ENCODE measurements at places on chromosomes 2 and 18. TPM values are rescaled to one million over a fixed set of nuclear protein-coding genes. Genes with fewer than 3 reads are reported as not detected.

- no peak for ATAC-seq
Observed at GRCh38 chr18:70363861-70364260, 75.0 kb downstream of the SOCS6 start.

GRCh38 chr2:71575966-71576365 is 122.6 kb downstream of the DYSF start:
- ATAC-seq: no peak

DNA sequence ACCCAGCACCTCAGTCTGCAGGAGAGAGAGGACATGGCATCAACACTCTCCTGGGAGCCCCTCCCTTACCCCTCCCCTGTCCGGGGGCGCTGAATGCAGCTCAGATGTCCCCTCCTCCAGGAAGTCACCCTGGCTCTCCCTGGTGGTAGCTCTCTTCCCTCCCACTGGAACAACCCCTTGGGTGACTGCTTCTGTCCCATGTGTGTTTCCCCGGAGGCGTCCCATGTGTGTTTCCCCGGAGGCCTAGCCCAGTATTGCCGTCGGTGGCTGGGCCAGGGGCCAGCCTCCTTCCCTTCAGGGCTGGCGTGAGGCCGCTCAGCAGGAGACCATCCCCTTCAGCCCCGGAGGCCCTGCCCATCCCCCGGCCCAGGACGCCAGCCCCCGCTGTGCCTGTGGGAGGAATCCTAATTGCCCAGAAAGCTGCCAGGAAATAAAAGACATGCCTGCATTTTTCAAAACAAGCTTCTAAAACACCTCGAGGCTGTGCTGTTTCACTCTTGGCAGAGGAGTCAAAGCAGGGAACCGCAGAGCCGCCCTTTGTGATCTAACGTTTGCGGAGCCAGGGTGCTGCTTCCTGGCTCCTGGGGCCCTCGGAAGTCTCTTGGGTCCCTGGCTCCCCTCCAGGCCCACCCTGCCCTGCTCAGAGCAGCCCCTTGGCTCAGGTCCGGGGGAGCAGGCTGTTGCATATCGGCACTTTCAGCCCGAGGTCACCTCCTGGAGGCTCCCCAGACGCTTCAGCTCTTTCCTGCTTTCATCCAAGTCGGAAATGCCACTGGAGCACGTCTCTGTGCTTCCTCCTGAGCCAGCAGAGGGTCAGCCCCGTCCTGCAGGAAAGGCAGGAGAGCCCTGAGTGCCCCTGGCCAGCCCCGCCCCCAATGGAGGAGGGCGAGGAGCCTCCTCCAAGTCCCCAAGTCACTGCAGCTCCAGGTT is 11.4 kb downstream of the SNED1 start:
- ATAC-seq: peak; percentile 76

GRCh38 chr2:118847762-118848172 is 319 bp upstream of the EN1 start:
- ATAC-seq: no peak

DNA sequence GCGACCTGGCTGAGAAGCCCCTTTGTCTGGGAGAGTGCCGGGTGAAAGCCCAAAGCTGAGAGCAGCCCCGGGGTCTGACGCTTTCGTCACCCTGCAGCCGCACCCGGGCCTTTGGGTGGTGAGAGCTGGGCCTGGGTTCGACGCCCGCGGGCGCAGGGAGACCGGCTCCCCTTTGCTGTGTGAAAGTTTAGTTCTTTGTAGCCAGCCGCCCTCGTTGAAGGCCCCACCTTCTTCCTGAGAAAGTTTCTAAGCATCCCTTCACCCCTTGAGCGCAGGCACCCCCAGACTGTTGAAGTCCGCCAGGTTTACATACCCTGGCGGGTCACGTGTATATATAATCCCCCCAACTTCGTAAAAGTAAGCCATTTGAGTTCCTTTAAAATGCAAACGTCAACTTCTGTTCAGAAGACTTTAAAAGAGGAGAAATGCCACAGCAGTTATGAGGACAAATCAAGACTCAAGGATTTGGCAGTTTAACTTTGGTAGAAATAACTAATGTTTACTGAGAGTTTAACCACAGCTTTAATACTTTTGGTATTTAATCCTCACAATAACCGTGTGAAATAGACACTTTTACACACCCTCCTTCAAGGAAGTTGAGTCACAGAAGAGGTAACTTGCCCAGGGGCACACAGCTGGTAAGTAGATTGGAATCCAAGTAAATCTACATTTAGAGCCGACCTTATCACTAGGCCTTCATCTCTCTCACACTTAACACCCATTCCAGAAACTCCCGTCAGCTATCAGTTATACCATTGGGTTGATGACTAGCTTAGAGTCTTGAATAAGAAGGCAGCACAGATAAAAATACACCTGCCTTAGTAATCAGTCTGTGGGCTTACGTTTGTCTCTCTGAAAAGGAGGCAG is 1.1 kb upstream of the MBOAT2 start:
- ATAC-seq: no peak

- no peak for ATAC-seq
Observed at GRCh38 chr18:58861861-58862301, 2.8 kb upstream of the ZNF532 start.

DNA sequence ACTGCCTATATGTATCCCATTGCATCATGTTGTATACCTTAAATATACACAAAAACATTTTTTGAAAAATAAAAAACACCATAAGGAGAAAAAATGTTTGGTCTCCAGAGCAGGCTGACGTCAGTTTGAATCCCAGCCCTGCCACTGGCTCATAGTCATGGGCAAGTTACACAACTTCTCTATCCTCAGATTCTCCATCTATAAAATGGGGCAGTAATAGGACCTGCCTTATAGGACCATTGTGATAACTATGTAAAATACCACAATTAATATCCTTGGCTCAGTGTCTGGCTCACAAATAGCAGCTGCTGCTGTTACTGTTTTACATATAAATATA is 135.6 kb downstream of the SMAD7 start:
- no peak for ATAC-seq

Gene CYP27C1
- total RNA-seq: not detected

Gene PKDCC
- total RNA-seq: not detected
